ENCODE measurements at places on chromosomes 3 and 15.

DNA sequence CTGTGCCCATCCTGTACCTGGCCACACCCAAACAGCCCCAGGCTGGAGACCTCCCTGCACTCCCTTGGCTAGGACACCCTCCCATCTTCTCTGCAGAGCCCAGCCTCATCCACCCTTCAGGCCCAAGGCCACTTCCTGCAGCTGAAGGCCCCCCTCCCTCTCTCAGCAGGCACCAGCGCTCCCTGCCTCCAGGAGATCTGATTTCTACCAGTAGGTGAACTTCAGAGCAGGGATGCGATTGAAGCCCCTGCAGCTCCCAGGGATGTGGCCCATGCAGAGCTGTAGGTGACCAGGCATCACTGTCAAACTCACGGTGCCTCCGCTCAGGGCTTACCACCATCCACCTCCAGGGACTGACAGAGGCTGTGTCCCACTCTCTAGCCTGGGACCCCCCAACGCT lies 96.3 kb downstream of the NUP210 start:
- no peak for DNase-seq

- no peak for DNase-seq
Observed at GRCh38 chr3:46067401-46067800, 40.1 kb upstream of the XCR1 start.

GRCh38 chr15:67050062-67050461 lies 15.3 kb upstream of the SMAD3 start:
- no peak for DNase-seq

DNA sequence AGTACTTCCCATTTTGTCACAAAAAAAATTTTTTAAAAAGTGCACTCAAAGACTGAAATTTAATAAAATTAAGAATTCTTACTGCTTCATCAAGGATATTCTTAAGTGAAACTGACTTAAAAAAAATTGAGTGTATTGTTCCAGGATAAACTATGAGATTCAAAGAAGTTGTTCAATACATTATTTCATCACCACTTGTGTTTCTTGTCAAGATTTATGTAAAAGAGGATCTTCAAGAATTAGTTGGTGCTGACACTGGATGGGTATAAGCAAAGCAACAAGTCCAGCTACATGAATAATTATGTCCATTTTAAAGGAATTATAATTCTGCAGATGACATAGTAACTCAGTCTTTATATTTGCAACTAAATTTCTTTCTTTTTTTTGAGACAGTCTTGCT lies 4.3 kb upstream of the AP4E1 start:
- DNase-seq, result no peak

Measured in right renal pelvis (tissue), 4 donors.